ENCODE measurements at places on chromosomes 12 and 14. TPM values are rescaled to one million over a fixed set of nuclear protein-coding genes. Genes with fewer than 3 reads are reported as not detected.

- H3K36me3 ChIP-seq = peaks cover 66% of the 10 kb centered on the region
- peaks cover 24% of the 10 kb centered on the region for H3K4me1 ChIP-seq
- no peak overlapping the region for H3K4me3 ChIP-seq
- H3K27ac ChIP-seq = no peak overlapping the region
- no peak for DNase-seq
Observed at GRCh38 chr12:53670308-53670707, 5.6 kb downstream of the ATP5MC2 start.

DNA sequence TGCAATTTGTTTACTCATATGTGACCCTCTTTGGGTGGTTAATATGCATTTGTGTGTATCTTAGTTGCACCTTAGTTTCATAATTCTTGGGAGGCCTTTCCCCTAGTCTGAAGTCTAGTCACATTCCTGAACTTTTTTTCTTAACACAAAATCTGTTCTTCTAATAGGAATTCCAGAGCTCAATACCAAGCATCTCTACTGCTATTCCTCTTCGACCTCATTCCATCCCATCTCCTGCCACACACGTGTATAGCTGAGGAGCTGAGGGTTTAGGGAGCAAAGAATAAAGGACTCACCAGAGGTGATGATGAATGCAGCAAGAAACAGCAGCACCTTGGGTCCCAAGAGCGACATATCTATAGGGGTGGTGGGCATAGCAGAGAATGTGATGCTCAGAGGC, 875 bp downstream of the MFAP5 start:
- no peaks in the 10 kb centered on the region for H3K4me1 ChIP-seq
- no peaks in the 10 kb centered on the region for H3K27me3 ChIP-seq
- peak overlapping the region; percentile 45 for H3K27ac ChIP-seq
- DNase-seq = no peak
- H3K4me3 ChIP-seq = peak overlapping the region; percentile 37

GRCh38 chr14:55425091-55425490, 13.5 kb upstream of the ATG14 start:
- no peak for DNase-seq
- H3K27me3 ChIP-seq = no peaks in the 10 kb centered on the region
- no peak overlapping the region for H3K27ac ChIP-seq

DNA sequence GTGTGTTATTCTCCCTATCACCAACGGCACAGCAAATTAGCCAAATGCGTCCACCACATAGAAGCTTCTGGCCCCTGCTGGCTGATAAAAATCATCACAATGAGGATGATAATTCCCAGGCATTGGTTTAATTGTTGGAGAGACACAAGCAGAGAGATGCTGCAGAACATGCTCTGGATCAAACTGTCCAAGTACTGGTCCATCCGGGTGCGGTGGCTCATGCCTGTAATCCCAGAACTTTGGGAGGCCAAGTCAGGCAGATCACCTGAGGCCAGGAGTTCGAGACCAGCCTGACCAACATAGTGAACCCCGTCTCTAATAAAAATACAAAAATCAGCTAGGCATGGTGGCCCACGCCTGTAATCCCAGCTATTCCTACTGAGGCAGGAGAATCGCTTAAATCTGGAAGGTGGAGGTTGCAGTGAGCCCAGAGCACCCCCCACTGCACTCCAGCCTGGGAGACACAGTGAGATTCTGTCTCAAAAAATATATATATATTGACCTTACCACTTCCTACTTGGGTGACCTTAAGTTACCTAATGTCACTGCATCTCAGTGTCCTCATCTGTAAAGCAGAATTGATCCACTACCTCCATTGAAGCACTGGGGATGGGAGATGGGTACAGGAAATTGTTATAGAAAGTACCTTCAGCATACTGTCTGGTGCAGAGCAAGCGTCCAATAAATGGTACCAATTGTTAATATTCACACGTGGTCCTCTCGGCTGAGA, 83.7 kb upstream of the EGLN3 start:
- no peaks in the 10 kb centered on the region for H3K27me3 ChIP-seq
- no peaks in the 10 kb centered on the region for H3K36me3 ChIP-seq
- H3K4me1 ChIP-seq = peaks cover 22% of the 10 kb centered on the region
- no peak for DNase-seq

- H3K27me3 ChIP-seq = peaks cover 43% of the 10 kb centered on the region
- DNase-seq = no peak
- H3K36me3 ChIP-seq = no peaks in the 10 kb centered on the region
- no peak overlapping the region for H3K27ac ChIP-seq
- H3K4me1 ChIP-seq = peaks cover 23% of the 10 kb centered on the region
Observed at GRCh38 chr14:30874999-30875787, 834 bp downstream of the COCH start.

CD69 gene
- 3.3 TPM for total RNA-seq

VDR gene
- total RNA-seq = 2.8 TPM

DAO gene
- total RNA-seq = not detected

NANOG gene
- not detected for total RNA-seq
